ENCODE measurements at places on chromosomes 3 and 15. TPM values are rescaled to one million over a fixed set of nuclear protein-coding genes. Genes with fewer than 3 reads are reported as not detected.

The DIPK2A gene
- total RNA-seq, result 21.9 TPM

The SAXO2 gene
- 0.22 TPM for total RNA-seq

The SLC24A5 gene
- total RNA-seq, result not detected

The EHHADH gene
- 12.3 TPM for total RNA-seq

The SKOR1 gene
- 0.44 TPM for total RNA-seq
